ENCODE measurements at places on chromosomes 13 and 19.

DNA sequence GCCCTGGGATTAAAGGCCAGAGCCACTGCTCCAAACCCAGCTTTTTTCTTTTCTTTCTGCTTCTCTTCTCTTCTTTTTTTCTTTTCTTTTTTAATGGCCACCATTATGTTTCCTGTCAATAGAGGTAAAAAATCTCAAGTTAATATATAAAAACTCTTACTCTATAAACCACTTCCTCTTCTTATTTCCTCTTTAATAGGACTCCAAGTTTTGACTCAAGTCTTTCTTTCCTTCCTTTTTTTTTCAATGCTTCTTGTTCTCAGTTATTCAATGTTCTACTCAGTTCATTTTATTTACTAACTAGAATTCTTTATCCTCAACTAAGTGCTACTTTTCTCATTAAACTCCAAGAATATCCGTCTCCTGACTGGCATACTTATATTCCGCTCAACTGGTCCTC, 27.1 kb upstream of the MYCBP2 start:
- DNase-seq: no peak

DNA sequence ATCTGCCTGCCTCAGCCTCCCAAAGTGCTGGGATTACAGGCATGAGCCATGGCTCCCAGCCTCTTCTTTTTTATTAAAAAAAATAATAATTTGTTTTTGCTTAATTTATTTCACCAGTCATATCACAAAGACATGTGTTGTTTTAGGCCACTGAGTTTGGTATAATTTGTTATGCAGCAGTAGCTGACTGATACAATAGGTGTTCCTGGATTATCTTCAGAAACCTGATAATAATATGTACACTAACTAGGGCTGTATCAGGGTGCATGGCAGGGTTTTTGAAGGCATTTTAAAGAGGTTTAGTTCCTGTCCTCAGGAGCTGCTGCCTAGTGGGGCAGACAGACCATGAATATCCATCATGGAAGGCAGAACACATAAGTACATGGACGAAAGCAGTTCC, 9.5 kb upstream of the CSNK1G2 start:
- DNase-seq: no peak

GRCh38 chr13:22027566-22027965, 356.7 kb downstream of the FGF9 start:
- DNase-seq: no peak

DNA sequence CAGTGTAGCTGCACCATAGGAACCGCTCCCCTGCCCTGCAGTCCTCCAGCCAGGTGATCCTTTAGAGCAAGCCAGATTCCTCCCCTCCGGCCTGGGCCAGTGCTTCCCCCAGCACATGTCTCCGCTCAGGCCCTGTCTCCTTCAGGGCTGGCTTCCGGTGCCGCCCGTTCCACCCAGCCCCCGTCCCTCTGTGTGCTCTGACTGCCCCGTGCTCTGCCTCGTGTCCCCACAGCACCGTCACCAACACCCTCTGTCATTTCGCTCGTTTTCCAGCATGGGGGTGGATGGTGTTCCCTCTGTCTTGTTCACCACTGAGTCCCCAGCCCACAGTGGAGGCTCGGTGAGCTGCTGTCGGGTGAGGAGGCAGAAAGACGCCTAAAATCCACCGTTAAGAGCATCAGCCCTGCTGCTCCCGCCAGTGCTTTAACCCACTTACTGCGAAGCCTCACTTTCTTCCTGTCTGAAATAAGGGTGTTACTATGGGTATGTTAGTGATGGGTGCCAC, 54.5 kb downstream of the TSSK6 start:
- DNase-seq: peak; percentile 35

DNA sequence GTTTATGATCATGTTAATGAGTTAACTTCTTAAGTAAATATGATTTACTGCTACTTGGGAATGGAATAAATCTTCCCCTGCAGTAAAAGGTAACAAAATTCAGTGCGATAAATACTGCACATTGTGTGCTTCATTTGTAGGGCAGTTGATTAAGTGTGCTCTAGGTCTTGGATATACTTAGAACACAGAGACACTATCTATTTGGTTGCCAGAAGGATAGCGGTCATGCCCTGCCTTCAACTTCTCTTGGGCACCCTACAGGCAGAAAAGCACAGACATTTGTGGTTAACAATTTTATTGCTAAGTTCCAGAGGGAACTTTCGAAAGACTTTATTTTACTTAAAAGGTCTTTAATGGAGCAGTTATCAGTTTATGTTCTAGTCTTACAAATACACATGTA, 605.8 kb downstream of the PCDH9 start:
- no peak for DNase-seq

DNA sequence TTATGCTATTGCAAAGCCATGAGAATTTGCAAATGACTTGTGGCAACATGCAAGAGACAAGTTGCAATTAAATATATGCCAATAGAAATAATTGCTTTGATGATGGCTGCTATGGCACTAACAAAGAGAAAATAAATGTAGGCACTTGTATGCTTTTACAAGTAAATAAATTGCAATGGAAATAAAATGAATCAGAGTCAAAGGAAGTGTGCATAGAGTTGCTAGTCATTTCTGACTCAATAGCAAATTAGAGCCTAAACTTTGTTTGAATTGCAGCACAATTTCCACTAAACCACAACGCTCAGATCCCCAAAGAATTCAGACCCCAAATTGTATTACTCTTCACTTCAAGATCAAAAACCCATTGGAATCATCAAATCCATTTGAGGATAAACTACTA, 792.1 kb upstream of the ARGLU1 start:
- DNase-seq: no peak

- DNase-seq: no peak
Observed at GRCh38 chr13:97512732-97513131, 78.8 kb downstream of the RAP2A start.

DNA sequence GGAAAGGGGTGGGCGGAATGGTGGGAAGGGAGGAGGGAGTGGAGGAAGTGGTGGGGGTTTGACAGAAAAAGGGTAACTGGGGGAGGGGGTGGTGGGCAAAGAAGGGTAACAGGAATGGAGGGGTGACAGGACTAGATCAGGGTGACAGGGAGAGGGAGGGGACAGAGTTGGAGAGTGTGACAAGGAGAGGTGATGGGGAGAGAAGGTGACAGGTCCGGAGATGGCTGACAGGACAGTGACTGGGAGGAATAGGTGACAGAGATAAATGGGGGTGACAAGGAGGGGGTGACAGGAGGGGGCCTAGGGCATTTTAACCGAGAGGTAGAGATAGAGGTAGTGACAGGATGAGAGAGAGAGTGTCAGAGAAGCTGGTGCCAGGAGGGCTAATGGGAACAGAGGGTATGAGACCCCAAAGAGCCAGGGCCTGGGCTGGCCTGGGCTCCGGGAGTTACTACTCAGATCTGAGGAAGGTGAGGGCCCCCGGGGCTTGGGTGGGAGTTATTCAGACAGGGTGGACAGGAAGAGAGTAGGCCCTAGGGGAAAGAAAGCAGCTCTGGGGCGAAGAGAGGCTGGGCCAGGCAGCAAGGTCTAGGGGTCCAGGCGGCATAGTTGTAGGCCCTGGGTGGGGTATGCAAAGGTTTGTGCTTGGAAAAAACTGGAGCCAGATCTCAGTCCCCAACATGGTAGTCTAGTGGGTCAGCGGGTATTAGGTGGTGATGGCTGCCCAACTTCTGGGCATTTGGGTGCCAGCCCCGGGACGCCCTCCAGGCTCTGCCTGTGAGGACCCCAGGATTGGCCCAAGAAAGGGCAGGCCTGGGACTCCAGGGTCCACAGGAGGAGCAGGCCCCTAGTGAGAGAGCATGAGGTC, 660 bp downstream of the CIC start:
- no peak for DNase-seq

DNA sequence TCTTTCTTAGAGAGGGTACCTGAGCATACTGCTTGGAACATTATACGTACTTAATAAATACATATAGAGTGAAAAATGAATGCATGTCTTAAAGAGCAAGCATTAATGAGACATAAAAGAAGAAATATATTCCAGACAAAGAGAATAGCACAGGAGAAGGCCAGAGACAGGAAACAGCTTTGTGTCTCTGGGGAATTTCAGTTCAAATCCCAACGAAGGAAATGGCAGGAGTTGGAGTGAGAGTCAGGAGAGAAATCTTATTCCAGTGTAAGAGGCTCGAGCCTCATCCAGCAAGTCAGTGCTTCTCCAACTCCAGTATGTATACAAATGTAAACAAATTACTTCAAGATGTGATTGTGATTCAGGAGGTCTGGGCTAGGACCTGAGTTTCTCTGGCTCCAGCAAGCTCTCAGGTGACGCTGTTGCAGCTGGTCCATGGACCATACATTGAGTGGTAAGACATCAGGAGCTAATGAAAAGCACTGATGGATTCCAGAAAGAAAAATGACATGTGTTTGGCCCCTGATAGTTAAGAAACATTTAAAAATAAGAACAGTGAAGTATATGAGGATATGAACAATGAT, 108.2 kb downstream of the RAP2A start:
- DNase-seq: no peak

- no peak for DNase-seq
Observed at GRCh38 chr19:48953990-48954594, 583 bp upstream of the BAX start.

DNA sequence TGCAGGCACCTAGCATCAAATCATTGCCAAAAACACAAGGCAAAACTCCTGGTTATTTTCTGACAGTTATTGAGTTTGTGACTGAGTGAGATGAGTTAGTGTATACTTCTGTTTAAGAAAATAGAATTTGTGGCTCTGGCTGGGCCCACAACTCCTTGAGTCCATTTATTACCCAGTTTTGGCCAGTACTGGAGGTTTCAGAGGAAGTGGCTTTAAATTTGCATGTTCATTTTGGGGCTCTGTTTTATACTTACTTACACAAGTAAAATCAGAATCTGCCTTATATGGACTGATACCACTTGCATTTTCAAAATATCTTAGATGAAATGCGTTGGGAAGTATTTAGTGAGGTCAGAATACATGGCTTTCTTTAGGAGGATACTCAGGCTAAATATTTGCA, 29.0 kb downstream of the TNFSF11 start:
- no peak for DNase-seq

GRCh38 chr19:2812414-2813234, 7.0 kb upstream of the ZNF554 start:
- no peak for DNase-seq

DNA sequence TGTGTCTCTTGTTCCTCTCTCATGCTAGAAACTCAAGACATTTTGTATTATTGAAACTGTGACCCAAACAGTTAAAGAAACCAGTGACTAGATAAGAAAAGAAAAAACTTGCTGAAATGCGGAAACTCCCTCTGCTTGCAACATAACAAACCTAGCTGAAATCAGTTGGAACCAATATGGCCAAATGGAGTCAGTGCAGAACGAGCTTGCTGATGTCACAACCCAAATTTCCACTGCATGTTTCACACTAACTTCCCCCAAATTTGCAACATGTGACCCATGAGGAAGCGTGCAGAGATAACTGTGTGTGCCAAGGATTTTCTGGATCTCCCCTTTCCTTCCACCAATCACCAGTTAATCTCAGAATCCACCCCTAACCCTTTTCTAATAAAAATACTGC, 208.0 kb downstream of the DLEU7 start:
- peak; percentile 28 for DNase-seq

DNA sequence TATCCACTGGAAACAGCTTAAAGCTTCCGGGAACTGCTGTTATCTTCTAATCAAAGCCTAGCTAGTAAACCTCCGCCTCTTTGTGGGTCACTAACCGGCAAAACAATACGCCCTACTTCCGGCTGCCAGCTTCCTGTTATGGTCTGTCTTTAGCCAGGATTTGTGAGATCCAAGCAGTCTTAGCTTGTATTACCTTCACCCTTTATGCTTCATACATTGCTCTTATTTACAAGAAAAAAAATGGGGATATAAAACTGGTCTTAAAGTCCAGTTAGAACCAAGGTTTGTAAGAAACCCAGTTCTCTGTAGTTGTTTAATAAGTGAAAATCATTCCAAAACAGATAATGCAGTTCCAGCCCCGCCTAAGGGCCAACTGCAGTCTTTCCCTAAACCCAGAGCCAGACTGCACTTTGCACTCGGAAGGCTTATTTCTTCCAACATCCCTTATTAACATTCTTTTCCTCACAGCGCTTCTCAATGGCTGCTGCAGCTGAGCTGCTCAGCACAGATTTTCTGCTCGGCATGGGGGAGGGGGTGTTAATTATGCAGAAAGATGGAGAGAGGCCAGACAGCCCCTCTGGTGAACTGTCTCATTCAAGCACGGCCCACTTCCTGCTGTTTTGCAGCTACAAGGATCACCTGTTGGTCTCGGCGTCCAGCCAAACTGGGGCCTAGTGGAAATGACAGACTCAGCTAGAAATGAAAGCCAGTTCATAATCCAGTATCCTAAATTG, 368.4 kb downstream of the KLF12 start:
- DNase-seq: peak; percentile 64

All from hematopoietic multipotent progenitor cell (in vitro differentiated cells).